Stimulated activated naive B cell treated with anti-CD40 and anti-IgM and Interleukin-4, amounts not matched to agents 10 μg/mL and 1 μg/mL and 100 μg/mL, for 72 hours (primary cell): ENCODE measurements at places on chromosomes 1 and 21.

DNA sequence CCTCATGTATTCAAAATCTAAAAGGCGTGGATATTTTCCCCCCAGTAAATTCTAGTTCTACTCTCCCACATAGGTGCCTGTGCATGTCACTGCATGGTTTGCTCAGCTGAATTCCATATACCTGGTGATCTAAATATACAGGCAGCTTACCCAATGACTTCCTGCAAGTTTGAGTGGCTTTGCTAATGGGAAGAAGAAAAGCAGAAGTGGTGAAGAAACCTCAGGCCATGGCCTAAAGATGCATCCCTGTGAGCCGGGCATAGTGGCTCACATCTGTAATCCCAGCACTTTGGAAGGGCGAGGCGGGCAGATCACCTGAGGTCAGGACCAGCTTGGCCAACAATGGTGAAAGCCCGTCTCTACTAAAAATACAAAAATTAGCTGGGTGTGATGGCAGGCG is 11.5 kb downstream of the SLC44A3 start:
- no peak for DNase-seq

DNA sequence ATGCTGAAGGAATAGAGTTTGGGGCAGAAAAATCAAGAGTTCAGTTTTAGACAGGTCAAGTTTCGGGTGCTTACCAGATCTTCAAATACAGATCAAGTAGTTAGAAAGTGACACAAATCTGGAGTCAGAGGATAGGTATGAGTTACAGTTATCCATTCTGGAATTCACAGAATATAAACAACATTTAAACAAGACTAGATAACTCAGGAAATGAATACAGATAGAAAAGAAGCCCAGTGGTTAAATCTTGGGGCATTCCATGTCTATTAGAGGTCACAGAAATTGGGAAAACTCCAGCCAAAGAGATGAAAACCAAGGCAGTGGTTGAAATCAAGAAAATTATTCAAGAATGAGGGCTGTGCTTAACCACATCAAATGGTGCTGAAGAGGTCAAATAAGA is 187.0 kb upstream of the HP1BP3 start:
- no peak for DNase-seq

DNA sequence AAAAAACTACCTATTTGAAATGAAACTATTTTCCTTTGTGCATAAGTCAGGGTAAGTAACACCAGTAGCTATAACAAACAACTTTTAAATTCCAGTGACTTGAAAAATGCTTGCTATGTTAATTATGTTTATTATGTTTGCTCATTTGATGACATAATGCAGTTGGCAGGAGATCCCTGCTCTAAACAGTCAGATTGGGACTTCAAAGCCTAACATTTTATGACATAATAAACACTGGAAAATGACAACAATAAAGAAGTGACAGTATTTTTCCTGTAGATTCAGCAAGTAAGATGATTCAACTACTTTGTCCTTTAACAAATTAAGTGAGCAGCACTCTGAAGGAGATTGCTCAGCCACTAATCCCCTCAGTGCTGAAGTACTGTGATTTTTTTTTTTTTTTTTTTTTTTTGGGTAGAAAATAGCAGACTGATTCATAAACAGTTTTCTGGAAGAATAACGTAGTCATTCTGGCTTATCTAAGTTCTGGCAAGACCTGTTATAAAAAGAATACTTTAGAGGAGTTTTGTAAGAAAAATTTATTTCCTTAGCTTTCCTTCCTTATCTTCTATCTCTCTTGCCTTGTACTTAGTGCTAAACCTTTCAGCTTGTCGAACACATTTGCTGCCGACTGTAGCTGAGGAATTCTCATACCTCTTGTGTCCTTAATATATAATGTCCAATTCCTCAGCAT is 207.2 kb downstream of the PTGER3 start:
- no peak for DNase-seq

- no peak for DNase-seq
These were observed 16.8 kb downstream of the STRIP1 start for GRCh38 chr1:110051262-110051648.

- no peak for DNase-seq
These were observed 85.1 kb downstream of the BCAR3 start for GRCh38 chr1:93596329-93597089.

GRCh38 chr1:16119504-16119903 is 36.4 kb downstream of the EPHA2 start:
- DNase-seq = no peak

- DNase-seq = no peak
These were observed 21.7 kb upstream of the BTG2 start for GRCh38 chr1:203283597-203283996.

- DNase-seq = no peak
These were observed 74.0 kb upstream of the CTTNBP2NL start for GRCh38 chr1:112322018-112322417.

- DNase-seq = no peak
These were observed 7.3 kb upstream of the IL10 start for GRCh38 chr1:206779638-206780037.

- no peak for DNase-seq
These were observed 74.8 kb downstream of the FNBP1L start for GRCh38 chr1:93522721-93523120.

GRCh38 chr1:11384170-11384554 is 94.8 kb upstream of the DISP3 start:
- DNase-seq = no peak

- DNase-seq = no peak
These were observed 21.3 kb downstream of the KRTAP10-1 start for GRCh38 chr21:44518686-44519085.

DNA sequence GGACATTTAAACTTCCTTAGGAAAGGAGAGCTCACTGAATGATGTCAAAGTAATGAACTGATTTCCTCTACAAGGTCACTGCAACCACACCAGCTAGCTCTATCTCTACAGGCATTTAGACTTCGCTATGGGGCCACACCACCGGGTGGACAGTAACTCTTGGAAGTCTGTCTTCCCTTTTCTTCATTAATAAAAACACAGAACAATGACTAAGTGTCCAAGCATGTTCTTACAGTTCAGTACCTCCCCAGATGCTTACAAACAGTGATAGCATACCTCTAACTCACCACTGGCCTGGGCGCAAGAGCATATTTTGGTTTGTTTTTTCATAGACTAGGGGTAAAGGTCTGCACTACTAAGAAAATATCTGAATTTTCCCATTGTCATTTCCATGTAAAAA is 54.6 kb downstream of the SIM2 start:
- DNase-seq = no peak

- DNase-seq = peak; percentile 38
These were observed 308.5 kb downstream of the MRPL39 start for GRCh38 chr21:25298512-25299491.

- no peak for DNase-seq
These were observed 3.8 kb upstream of the PARS2 start for GRCh38 chr1:54768093-54768492.

GRCh38 chr1:244969355-244970235 is 105.3 kb upstream of the HNRNPU start:
- no peak for DNase-seq

DNA sequence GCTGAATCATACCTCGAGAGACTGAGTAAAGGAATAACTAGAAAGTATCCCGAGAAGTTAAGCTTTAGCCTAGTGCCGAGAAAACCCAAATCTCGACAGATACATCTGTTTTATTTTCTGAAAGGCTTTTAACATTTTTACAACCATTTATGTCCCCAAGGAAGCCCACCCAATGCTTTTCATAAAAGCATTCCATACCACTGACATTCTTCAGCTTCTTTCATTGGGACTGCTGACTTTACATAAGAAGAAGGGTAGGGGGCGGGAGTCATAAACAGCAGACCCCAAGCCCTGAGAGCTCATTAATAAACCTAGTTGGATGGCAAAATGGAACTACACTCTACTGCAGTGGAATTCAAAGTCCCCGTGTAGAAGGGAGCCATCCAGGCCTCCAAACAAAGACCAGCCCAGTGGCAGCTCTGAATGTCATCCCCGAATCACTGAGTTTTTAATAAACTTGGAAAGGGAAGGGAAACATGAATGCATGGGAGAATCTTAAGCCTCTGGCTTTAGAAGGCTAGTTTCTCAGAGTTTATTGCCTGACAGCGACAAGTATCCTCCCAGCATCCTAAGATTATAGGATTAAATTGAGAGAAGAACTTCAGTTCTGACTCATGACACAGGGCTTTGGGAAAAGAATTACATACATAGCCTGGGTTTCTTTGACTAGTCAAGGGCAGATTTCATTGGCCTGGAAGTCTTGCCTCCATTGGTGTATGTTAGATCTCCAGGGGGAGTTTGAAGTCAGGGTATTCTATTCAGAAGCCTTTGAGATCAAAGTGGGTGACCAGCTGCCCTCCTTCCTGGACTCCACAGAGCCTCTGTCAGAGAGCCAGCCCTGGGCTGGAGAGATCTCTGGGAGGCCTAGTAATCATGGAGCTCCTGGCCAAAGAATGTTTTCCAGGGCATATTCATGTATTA is 3.7 kb downstream of the ATF3 start:
- DNase-seq = no peak

GRCh38 chr1:102732927-102733326 is 375.4 kb downstream of the COL11A1 start:
- DNase-seq = no peak

DNA sequence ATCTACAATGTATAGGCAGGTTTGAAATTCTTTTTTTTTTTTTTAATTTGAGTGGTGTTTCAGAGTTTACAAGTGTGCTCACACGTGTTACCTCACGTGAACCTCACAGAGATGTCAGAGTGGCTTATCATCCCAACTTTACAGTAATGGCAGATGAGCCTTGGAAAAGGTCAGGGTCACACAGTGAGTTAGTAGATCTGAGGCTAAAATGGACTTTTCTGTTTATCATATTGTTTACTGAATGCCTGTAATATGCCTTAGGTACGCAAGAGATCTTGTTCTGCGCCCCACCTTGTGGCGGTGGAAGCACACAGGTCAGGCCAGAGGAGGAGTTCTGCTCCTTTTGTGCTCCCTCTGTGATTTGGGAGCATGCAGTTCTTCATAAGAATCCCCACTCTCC is 80.0 kb downstream of the DYRK1A start:
- no peak for DNase-seq
